Muscle of leg (tissue), 16 donors: ENCODE measurements at places on chromosomes 4 and X. TPM values are rescaled to one million over a fixed set of nuclear protein-coding genes. Genes with fewer than 3 reads are reported as not detected.

DNA sequence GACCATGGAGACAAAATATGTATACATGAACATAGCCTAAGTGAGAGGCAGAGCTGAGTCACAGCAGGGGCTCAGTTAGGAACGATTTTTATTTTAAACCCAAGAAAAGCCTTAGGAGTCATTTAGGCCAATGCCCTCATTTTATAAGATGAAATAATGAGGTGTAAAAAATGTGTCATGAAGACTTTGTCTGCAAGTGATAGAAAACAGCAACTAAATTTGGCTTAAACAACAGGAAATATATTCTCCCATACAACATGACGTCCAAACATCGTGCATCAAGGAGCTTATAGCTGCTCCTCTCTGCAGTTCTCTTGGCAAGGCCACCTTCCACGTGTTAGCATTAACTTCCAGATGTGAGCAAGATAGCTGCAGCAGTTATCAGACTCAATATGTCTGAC, 16.8 kb downstream of the SCFD2 start:
- H3K36me3 ChIP-seq: peaks cover 4% of the 10 kb centered on the region
- H3K4me3 ChIP-seq: no peak overlapping the region
- no peaks in the 10 kb centered on the region for H3K27me3 ChIP-seq
- peak; percentile 90 for DNase-seq
- H3K4me1 ChIP-seq: no peaks in the 10 kb centered on the region

DNA sequence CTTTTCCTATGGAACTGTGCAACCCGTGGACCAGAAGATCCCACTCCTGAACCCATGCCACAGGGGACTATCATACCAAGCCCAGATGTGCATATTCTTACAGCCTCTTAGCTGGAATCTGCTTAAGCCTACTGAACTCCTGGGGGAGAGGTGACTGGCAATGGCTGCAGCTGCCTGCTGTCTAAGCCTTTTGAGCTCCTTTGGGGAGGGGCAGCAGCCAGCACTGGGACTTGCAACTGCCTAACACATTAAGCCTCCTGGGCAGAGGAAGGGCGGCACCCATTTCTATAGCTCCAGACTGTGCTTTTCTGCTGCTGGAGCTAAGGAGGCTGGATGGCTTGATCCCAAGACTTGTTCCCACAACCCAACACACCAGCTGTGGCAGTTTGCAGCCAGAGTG, 117.9 kb upstream of the VEGFC start:
- no peak for DNase-seq
- no peaks in the 10 kb centered on the region for H3K27me3 ChIP-seq
- no peaks in the 10 kb centered on the region for H3K4me1 ChIP-seq
- no peak overlapping the region for H3K4me3 ChIP-seq
- no peak overlapping the region for H3K27ac ChIP-seq
- no peaks in the 10 kb centered on the region for H3K36me3 ChIP-seq

DNA sequence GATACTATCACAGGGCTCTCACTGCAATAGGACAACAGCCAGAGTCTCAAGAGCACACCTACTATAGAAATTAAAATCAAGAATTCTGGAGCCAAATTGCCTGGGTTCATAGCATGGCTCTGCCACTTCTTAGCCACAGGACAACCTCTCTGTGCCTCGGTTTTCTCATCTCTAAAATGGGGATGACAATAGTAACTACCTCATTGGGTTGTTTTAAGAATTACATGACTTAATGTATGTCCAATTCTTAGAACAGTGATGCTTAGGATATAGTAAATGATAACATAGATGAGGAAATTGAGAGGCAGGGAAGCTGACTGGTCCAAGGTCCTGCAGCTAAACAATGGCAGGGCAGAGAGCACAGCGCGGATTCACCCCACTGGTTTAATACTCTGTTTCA, 11.0 kb upstream of the ODAPH start:
- no peaks in the 10 kb centered on the region for H3K27me3 ChIP-seq
- H3K4me1 ChIP-seq: no peaks in the 10 kb centered on the region
- H3K4me3 ChIP-seq: no peak overlapping the region
- H3K27ac ChIP-seq: no peak overlapping the region

DNA sequence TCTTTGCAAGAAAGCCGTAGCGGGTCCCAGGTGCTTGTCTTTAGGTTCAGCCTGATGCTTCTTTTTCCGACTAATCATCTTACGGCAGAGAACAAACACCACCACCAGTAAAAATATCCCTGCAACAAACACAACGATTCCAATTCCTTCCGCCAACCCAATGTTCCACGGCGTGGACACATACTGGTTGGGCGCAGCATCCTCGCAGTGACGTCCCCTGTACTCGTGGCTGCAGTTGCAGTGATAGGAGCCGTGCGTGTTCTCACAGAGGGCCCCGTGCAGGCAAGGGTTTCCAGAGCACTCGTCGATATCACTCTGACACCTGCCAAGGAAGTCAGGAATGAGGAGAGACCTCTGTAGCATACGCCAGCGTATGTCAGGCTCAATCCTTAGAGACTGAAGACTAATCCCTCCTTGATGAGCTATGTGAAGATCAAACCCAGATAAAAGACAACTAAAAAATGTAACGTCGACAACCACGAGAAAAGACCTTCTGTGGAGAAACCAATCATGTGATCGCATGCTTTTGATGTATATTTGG, 41.6 kb upstream of the MTNR1A start:
- H3K36me3 ChIP-seq: peaks cover 54% of the 10 kb centered on the region
- no peaks in the 10 kb centered on the region for H3K27me3 ChIP-seq
- no peak overlapping the region for H3K4me3 ChIP-seq
- H3K4me1 ChIP-seq: no peaks in the 10 kb centered on the region

DNA sequence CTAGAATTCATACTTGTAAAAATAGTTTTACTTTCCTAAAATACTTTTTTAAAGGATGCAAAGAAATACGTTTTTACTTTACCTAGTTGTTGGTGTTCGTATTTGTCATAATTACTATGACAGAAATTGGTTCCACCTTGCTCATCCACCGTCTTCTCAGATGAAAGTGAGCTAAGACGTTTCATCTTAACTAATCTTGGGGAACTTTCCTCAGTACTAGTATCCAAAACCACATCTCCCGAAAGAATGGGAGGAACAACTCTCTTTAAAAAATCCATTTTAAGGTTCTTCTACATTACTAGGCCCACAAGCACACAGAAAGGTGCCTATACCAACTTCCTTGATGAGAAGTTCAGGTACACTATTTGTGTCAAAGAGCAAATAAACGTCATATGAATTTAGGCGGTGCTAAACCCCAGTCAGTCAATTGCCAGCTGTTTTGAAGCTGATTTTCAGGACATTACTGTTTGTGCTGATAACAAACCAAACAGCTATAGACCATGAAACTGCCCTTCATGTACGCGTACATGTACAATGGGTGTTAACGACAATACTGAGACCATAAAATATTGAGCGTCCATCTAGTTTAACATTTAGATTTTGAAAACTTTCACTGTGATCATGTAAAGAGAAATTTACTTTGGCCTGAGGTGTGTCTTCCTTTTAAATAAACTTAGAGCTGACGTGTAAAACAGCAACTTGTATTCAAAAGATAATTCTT, 99.1 kb downstream of the FRYL start:
- no peak for DNase-seq
- H3K4me3 ChIP-seq: no peak overlapping the region
- H3K27ac ChIP-seq: no peak overlapping the region
- no peaks in the 10 kb centered on the region for H3K27me3 ChIP-seq

DNA sequence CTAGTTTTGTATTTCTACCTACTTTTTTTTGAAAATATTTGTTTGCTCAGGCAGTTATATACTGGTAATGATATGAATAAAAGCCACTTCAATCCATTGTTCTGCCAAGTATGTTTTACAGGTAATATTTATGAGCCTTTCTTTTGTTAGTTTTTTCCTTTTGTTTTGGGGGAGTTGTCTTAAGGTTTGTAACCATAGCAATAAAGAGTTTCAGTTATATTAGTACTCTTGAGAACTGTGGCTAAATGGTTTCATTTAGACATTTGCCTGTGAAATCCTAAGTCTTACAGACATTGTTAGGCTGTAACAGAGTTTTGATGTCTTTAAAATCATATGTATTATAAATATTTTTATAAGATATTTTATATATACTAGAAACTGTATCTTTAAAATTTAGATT, 150.1 kb downstream of the DIPK2B start:
- no peaks in the 10 kb centered on the region for H3K4me1 ChIP-seq
- no peak for DNase-seq
- H3K36me3 ChIP-seq: peaks cover 2% of the 10 kb centered on the region
- no peak overlapping the region for H3K4me3 ChIP-seq
- no peak overlapping the region for H3K27ac ChIP-seq
- no peaks in the 10 kb centered on the region for H3K27me3 ChIP-seq

DNA sequence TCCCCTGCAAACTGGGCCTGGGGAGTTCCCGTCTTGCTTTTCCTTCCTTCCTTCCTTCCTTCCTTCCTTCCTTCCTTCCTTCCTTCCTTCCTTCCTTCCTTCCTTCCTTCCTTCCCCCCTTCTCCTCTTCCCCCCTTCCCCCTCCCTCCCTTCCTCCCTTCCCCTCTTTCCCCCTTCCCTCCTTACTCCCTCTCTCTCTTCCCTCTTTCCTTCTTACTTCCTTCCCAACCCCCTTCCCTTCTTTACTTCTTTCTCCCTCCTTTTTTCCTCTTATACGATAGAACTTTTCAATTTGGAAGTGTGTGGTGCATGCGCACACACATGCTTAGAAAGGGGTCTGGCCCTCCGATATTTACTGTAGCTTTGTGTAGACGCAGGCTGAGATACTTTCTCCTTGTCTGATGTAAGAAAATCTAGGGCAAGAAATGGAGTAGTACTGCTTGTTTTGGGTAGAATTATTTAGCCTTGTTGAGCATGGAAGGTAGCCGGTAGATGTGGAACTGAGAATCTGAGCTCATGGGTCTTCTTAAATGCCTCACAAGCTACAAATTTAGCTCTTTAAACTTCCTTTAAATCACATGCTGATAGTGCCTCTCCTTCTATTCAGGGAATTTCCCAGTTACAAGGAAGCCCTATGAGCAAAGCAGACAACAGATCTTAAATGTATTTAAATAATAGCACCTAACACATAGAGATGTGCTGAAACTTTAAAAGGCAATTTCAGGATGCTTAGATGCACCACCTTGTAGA, 189.6 kb downstream of the GPAT3 start:
- H3K27ac ChIP-seq: no peak overlapping the region
- no peaks in the 10 kb centered on the region for H3K27me3 ChIP-seq
- no peaks in the 10 kb centered on the region for H3K36me3 ChIP-seq

- DNase-seq: no peak
- H3K4me1 ChIP-seq: no peaks in the 10 kb centered on the region
- peaks cover 2% of the 10 kb centered on the region for H3K27me3 ChIP-seq
- H3K36me3 ChIP-seq: no peaks in the 10 kb centered on the region
- H3K4me3 ChIP-seq: no peak overlapping the region
Observed at GRCh38 chrX:147957291-147957690, 23.8 kb upstream of the FMR1NB start.

DNA sequence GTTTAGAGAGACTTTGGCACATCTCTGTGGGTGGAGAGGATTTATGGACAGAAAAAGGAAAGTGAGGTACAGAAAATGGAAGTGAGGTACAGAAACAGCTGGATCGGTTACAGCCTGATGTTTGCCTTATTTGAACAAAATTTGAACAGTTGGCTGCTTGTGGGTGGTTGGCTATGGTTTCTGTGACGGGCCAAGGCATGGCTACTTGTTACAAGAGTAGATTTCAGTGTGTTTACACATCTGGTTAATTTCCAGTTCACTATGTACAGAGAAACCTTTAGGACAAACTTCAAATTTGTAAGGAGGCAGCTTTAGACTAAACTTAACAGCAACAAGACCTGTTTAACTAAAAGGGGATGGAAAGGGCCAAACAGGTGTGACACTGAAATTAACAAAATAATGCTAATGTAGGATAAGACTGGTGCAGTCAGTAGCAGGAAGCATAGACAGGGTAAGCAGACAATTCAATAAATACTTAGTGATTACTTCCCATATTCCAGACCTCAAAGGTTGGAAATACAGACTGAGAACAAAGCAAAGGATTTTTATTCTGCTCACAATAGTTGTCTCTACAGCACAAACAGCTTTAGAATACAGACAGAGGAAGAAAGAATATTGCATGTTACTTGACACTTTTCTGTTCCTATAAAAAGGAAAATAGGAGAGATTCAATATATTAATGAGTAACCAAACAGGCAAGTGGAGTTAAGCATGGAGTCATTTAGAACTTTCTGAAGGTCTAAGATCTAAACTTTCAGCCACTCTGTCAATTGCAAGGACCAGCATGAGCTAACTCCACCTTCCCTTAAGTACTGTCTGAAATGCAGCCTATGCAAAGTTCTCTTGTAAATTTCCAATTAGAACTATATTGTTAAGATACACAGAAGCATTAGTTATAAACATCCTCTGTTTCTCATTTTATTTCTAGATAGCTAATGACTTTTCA, 294.4 kb upstream of the FAT4 start:
- H3K27me3 ChIP-seq: no peaks in the 10 kb centered on the region
- no peak overlapping the region for H3K4me3 ChIP-seq
- no peak overlapping the region for H3K27ac ChIP-seq
- no peaks in the 10 kb centered on the region for H3K36me3 ChIP-seq
- no peak for DNase-seq

GRCh38 chrX:71545364-71545763, 12.5 kb downstream of the OGT start:
- peaks cover 42% of the 10 kb centered on the region for H3K36me3 ChIP-seq
- no peak for DNase-seq
- no peaks in the 10 kb centered on the region for H3K27me3 ChIP-seq
- H3K4me3 ChIP-seq: no peak overlapping the region

GRCh38 chrX:72254816-72255215, 16.0 kb upstream of the ERCC6L start:
- no peaks in the 10 kb centered on the region for H3K36me3 ChIP-seq
- no peak for DNase-seq
- no peak overlapping the region for H3K27ac ChIP-seq
- no peaks in the 10 kb centered on the region for H3K4me1 ChIP-seq
- H3K4me3 ChIP-seq: no peak overlapping the region
- H3K27me3 ChIP-seq: peaks cover 42% of the 10 kb centered on the region

LDOC1 gene
- 6.5 TPM for total RNA-seq

F11 gene
- not detected for total RNA-seq

CLDN22 gene
- not detected for total RNA-seq

SH3BP2 gene
- total RNA-seq: 23.5 TPM

MAGEC1 gene
- total RNA-seq: not detected
